ENCODE measurements at places on chromosomes 1 and 21.

DNA sequence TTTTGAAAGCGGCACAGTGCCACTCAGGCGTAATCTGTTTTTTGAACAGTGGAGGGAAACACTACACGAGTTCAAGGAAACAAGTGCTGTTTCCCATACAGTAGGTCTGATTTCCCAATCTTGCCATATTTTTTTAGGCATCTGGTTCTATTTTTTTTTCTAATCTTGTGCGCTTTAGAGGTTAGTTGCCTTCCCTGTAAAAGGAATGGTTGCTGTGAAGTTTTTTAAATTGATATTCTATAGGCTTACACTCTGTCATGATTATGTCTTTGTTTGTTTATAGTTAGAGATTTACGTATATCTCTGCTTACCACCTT lies 1.2 kb downstream of the NASP start:
- DNase-seq, result no peak

- DNase-seq, result no peak
Measured at GRCh38 chr1:115753361-115753760, 15.2 kb downstream of the CASQ2 start.

DNA sequence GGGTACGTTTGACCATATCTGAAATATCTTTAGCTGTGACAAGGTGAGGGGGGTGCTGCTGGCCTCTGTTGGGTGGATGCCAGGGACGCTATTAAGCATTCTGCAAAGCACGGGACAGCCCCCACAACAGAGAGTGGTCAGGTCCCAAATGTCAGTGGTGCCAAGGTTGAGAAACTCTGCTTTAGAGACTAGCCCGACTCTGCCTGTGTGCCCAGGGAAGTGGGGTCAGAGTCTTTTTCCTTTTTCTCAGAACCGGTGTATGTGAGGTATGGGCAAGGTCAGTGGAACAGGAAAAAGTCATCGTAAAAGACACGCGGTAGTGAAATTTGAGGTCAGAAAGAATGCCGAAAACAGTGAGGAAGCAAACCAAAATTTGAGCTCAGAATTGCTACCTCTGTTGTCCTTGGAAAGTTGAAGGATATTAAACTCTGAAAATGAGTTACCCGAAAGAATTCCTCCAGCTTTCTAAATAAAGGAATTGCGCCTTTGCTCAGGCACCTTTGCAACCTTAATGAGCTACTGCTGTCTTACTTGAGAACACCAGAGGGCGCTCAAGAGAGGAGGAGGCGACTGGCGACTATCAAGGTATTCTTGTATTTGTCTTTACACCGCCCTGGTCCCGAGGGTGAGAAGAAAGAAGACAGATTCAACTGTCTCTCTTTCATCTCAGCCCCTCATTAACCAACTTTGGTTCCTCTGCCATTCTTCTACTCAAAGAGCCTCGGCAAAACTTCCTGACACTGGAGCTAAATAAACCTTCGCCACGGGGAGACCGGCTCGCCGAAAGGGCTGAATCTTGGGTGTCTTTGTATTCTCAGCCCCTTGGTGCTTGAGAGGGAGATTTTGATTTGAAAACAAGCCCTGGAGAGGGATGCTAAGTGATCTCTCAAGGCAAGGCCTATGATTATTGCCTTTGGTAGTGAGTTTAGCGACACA lies 85.4 kb upstream of the OLIG2 start:
- DNase-seq, result peak; percentile 69

DNA sequence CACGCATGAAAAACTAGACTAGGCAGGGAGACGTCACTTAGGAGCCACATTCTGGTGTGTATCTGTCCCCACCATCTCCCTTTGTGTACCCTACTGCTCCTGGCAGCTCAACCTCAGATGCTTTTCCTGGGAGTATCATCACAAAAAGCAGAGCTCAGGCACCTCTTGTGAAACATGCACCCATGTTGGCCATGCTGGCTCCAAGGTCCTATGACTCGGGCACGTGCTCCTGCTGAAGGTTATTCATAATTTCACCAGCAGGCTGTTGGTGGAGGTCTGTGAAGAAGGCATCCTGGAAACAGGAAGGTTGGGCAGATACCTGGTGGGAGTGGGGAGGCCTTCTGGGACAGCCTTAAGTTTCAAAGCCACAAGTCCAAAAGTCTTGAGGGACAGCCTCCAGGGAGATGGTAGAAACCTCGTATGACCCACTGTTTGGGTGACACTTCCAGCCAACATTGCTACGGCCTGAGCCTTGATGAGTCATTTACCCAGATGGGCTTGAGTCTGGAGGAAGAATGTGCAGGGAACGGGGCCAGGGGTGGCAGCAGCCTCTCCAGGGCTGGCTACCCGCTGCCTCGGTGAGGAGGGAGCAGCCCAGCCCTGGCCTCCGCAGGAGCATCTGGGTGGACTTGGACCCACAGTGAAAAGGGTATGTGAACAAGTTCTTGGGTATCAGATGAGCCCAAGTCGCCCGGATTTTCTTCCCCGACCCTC lies 75.8 kb downstream of the PGBD5 start:
- DNase-seq, result peak; percentile 13

- no peak for DNase-seq
Measured at GRCh38 chr1:229339520-229339919, 3.3 kb downstream of the CCSAP start.

Measured in cardiac muscle cell (in vitro differentiated cells and primary cell).